Stimulated activated CD4-positive, alpha-beta T cell treated with anti-CD3 and anti-CD28 coated beads, Interleukin-4, amount 100 ng/mL, for 1 hour (primary cell): ENCODE measurements at places on chromosomes 16 and 17.

- DNase-seq = no peak
Measured at GRCh38 chr17:19738073-19738449, 10.0 kb downstream of the ALDH3A1 start.

- no peak for DNase-seq
Measured at GRCh38 chr17:16519021-16519420, 27.0 kb upstream of the LRRC75A start.

- no peak for DNase-seq
Measured at GRCh38 chr17:44924107-44924544, 8.8 kb upstream of the GFAP start.

DNA sequence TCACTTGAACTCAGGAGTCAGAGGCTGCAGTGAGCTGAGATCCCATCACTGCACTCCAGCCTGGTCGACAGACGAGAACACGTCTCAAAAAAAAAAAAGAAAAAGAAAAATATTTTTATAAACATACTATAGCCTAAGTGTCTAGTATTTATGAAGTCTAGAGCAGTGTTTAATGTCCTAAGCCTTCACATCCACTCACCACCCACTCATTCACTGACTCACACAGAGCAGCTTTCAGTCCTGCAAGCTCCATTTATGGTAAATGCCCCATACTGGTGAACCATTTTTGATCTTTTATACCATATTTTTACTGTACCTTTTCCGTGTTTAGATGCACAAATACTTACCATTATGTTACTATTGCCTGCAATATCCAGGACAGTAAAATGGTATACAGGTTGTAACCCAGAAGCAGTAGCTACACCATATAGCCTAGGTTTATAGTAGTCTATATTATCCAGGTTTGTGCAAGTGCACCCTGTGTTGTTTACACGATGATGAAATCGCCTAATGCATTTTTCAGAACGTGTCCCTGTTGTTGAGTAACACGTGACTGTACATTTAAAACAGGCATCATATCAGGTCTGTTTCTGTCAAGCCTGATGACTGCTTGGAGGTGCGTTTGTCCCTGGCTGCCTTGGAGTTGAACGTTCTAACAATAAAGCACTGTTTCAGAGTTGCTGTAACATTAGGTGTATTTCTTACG lies 10.1 kb downstream of the NUDT7 start:
- DNase-seq = no peak

GRCh38 chr16:6104428-6104827 lies 1006.8 kb upstream of the EEF2KMT start:
- no peak for DNase-seq

DNA sequence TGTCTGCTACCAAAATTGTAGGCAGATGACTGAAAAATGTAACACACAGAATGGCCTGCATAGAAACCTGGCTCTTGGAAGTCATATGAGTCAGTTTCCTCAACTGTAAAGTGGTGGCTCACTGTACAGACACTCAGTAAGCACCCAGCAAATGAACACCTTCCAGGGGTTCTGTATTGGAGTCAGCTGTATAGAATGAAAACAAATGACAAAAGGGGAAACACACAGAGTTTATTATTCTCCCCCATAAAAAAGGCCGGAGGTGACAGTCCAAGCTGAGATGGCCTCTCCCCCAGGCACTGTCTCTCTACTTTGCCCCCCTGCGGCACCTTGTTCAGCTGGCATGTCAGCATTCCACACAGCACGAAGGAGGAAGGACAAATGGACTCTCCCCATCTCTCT lies 6.2 kb upstream of the MEOX1 start:
- DNase-seq = no peak

DNA sequence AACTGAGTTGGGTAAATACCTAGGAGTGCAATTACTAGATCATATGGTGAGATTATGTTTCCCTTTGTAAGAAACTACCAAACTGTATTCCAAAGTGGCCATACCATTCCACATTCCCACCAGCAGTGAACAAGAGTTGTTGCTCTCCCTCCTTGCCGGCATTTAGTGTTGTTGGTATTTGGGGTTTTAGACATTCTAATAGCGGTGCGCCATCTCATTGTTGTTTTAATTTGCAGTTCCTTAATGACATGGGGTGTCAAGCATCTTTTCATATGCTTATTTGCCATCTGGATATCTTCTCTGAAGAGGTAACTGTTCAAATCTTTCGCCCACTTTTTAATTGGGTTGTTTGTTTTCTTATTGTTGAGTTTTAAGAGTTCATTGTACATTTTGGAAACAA lies 164.2 kb upstream of the LHX1 start:
- no peak for DNase-seq

GRCh38 chr16:15398618-15399316 lies 3.2 kb downstream of the MPV17L start:
- no peak for DNase-seq

GRCh38 chr16:82062645-82063058 lies 27.6 kb downstream of the HSD17B2 start:
- DNase-seq = no peak

GRCh38 chr17:29255926-29256522 lies 9.4 kb downstream of the CRYBA1 start:
- DNase-seq = no peak

GRCh38 chr16:72471317-72471924 lies 299.5 kb upstream of the PMFBP1 start:
- DNase-seq = no peak

DNA sequence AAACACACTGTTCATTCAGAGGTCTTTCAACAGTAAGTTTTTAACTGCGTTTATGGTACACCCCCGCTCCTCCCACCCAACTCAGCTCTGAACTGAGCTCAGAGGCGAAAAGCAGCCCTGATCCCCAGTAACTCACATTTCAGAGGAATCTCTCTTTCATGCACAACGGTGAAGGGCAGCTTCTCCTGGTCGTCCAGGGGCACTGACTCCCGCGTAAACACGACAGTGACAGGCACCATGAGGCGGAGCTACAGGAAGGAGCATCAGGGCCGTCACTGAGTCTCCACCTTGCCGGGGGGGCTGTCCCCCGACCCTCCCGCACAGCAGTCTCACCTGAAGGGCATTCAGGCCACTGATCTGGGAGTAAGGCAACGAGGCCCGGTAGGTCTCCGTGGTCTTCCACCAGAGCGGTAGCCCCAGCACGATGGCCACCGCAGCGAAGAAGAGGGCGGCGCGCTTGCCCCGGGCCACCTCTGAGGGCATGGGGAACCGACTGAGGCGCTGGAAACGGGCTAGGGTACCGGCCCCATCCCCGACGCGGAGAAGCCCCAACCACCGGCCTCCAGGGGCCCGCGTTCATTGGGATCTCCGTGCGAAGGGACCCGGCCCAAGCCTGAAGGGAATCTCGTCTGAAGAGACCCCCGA lies 486 bp downstream of the PIGS start:
- DNase-seq = peak; percentile 49

DNA sequence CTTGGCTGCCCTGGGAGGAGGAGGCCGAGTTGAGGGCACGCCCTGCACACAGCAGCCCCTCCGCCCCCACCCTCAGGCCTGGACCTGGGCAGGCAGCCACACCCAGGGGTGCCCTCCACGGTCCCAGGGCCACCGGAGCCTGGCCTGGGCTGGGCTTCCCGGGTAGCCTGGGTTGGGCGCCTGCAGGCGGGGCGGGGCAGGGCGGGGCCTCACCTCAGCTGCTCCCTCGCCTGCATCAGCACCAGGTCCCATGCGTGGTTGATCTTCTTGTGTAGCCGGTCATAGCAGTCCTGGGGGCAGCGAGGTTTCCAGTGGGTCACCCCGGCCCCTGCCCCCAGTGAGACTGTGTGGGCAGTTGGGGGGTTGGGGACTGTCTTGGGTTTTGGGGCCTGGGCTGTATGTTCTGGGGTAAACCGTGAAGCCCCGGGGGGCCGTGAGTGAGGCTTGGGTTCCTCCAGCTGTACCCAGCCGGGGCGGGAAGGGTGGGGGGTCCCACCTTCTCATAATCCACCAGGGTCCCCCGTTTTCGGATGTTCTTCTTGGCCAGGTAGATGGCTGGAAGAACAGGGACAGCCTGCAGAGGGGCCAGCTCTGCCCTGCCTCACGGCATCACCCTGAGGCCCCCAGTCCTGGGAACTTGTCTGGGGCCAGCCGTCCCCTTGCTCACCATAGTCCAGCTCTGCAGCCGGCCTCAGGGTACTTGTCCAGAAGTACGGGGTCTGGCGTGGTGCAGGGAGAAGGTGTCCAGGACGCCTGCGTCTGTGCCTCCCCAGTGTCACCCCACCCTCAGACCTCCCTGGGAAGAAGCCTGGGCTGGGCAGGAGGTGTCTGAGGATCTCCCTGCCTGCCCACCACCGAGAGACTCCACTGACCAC lies 2.0 kb downstream of the RGS11 start:
- DNase-seq = no peak

GRCh38 chr17:2402544-2402943 lies 1.7 kb upstream of the MNT start:
- no peak for DNase-seq

DNA sequence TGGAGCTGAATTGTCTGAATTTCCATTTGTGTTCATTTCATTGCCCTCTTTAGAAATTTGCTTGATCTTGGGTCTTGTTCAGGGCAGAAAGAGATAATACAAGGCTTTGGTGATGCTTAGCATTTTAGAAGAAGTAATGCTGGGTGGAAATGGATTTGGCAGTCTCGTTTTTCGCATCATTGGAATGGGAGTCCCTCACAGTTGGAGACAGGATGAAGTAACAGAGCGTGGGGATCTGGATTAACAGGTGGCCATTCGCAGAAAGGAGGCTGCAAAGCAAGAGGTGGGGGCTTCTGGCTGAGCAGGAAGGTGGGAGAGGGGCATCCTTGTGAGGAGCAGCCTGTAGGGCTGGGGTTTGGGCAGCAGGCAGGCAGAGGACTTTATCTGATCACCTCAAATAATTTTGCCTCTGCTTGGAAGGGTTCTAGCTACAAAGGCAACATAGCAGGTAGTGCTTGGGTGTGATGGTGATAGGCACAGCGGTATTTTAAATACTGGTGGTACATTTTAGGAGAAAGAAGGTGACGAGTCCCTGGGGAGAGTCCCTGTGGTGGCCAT lies 17.0 kb downstream of the KSR1 start:
- no peak for DNase-seq

GRCh38 chr17:74187761-74188160 lies 15.7 kb upstream of the RPL38 start:
- no peak for DNase-seq

DNA sequence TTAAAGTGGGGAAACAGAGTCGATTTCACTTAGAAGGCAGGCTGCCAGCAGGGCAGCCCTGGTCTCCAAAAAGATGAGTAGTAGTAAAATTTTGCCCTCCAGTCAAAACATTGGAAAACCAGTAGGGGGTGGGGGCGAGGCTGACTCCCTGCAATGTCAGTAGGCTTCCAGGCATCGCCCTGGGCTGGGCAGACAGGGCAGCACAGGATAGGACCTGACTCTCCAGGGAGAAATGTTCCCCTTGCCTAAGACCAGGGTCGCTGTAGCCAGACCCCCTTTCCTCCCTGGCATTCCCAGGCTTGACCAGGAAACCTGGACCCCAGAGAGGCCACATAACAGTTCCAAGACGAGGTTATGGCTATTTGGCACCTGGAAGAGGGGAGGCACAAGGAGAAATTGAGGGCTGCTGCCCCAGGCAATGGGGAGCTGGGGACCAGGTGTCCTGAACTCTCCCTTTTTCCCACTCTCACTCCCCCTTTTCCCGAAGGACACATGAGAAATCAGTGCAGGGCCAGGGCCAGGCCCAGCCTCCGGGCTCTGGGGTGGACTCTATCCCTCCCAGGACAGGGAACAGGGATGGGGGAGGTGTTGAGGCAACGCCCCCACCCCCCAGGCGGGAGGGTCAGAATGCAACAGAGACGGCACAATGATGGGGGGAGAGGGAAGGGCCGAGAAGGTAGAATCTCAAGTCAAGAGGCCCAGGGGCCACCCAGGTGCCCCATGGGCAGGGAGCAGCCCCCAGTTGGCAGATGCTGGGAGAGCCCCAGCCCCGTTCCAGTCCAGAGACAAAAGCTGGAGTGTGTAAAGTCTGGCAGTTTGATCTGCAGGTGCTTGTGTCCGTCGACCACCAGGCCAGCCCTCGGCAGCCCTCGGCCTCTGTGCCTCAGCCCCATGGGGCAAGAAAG lies 4.5 kb upstream of the SAMD14 start:
- DNase-seq = no peak

DNA sequence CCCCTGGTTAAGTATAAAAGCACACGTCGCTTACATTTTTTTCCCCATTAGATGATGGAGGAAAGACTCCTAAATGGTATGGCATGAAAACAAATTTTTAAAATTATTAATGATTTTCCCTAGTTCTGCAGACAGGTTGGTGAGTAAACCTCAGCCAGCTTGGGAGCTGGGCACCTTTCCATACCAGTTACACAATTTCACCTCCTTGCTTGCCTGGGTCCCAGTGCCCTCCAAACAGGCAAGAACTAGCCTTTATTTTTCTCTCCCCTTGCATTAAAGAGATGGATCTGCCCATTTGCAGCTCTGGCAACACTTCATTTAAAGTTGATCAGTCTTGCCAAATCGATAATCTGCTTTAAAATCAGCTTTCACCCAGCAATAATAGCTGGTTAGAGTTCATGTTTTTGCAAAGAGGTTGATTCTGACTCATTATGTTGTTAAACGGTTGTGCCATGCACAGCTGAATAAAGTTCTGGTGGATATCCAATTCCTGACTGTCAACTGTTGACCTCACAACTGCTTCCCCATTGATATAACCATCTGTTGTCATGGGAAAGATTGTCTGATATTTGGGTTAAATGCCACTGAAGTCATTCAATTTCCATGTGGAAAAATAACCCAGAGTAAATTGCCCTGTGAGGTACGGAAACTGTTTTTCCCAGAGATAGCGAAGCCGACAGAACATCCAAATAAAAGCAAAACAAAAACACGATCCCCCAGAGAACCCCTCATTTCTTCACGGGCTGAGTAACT lies 1.3 kb downstream of the C17orf58 start:
- DNase-seq = no peak

GRCh38 chr17:58702045-58702476 lies 9.7 kb downstream of the RAD51C start:
- no peak for DNase-seq

- no peak for DNase-seq
Measured at GRCh38 chr16:21600031-21600773, 825 bp downstream of the METTL9 start.
